ENCODE measurements at places on chromosomes 7 and 10.

DNA sequence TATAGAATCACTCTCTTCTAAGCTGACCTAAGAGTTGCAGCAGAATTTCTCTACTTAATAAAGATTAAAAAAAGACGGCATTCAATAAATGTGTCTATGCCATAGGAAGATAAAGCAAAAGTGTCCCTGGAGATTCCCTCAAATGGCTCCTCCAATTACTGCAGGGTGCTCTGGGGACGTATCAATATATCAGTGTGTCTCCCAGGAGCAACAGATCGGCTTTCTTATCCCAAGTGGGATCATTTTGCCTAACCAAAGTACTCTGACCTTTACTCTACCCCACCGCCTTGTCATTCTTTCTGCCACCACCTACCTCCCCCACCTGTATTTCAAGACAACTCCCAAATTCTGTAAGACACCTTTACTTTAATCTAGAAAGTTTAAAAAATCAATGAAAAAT lies 202.0 kb upstream of the SEMA3C start:
- DNase-seq, result no peak

- peak; percentile 66 for DNase-seq
Observed at GRCh38 chr7:964401-965231, 10.1 kb upstream of the ADAP1 start.

- DNase-seq, result no peak
Observed at GRCh38 chr10:119149729-119150128, 15.8 kb downstream of the SFXN4 start.

DNA sequence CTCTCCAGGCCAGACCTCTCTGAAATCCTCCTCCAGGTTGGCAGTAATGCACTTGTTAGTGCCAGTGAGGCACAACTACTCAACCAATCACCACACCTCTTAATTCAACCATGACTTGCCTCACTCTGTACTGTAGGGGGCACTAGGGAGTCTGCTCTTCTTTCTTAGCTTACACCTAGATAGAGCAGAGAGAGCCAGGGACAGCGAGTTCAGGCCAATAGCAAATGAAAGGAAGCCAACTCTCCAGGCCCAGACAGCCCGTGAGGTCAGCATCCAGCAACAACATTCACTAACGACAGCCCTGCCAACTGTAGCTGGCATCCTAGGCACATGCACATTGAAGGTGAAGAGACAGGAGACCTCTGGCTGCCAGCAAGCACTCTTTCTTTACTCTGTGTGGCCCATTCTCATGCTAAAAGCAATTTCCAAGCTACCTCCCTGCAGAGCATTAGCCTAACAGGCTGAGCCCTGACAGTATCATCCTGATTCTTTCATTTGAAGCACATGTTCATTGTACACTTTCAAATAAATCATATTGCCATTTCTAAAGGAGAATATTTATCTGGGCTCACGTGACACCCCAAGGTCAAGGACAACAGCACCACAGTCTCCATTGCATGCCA lies 136.3 kb downstream of the DPY19L1 start:
- DNase-seq, result no peak

- no peak for DNase-seq
Observed at GRCh38 chr10:75818552-75818951, 387.1 kb downstream of the LRMDA start.

GRCh38 chr7:119572132-119572531 lies 700.8 kb upstream of the KCND2 start:
- DNase-seq, result no peak

DNA sequence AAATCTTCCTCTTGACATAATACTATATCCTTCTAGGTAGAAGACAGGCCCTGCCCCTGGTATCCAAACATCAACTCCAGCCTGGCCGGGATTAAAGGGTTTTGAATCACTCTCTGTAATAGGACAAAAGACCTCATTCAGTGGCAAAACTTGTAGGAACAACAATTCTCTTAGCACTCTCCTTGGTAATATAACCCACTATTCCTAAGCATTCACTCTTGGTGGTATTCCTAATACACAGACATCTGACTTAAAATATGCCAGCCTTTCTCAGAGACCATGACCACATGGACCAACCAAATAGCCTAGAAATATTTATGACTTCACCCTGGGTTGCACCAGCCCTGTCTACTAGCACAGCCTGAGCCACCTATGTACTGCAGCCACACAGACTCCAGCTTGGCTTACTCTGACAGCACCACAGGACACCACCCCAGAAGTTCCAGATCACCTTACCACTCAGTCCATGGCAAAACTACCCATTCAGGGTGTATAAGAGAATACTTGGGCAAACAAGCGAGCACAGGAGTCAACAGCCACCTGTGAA lies 244.9 kb upstream of the NEBL start:
- DNase-seq, result no peak

DNA sequence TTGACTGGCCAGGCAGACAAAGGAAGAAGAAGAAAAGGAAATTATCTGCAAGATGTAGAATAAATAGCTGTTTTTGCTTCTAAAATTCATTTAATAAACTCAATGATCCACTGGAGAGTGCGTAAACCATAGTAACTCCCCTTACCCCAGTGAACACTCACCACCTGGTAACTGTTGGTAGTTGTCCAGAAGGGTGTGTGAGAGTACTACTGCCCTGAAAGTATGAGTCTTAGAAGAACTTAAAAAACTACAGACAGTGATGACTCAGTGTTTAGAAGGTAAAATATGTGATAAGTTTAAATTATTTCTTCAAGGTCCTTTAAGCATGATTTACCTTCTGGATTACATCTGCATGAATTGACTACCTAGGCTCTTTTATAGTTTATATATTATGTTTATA lies 53.0 kb upstream of the SEMA3A start:
- DNase-seq, result no peak

DNA sequence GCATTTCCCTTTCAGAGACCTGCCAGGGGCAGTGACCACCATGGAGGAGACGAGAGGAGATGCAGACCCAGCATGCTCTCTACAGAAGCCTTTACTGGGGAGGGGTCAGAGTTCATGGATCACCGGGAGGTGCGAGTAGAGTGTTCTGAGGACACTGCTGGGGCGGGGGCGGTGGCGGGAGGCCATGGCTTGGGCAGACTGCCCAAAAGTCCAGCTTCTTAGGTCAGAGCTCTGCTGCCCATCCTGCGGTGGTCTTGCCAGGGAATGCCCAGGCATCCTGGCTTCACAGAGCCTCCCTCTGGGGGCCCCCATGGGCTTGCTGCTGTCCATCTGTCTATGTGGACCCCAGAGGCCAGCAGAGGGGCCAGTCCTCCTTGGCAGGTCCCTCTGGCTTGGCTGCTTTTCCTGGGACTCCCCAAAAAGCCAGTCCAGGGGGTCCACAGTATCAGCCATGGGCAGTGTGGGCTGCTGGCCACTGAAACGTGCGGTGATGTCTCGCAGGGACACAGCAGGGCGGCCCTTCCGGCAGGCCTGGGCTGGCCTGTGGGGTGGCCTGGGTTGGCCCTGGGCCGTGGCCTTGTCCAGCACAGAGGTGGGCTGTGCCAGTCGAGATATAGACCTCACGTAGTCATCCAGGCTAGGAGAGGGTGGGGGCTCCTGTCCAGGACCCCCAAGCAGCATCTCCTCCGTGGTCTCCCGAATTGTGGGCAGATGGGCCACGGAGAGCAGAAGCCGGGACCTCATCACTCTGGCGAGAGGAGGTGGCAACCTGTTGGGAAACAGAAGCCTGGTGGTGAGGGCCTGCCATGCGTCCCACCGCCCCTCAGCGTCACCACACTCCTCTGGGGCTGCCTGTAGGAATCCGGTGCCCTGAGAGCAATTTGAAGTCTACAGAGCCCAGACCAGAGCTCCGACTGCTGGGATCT lies 1.1 kb downstream of the DEPP1 start:
- DNase-seq, result no peak

DNA sequence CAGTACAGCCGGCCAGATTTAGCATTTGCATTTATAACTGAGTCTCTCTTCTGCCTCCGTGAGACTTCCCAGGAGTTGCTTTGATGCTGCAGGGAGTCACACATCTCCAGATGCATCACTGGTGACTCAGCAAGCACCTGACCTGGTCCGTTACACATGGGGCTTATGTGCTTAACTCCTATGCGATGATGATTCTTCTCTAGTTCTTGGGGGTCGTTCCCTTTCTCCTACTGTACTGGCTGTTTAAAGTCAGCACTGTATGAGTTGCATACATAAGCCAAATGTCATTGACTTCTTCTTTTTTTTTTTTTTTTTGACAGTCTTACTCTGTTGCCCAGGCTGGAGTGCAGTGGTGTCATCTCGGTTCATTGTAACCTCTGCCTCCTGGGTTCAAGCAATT lies 13.0 kb upstream of the AKR1E2 start:
- DNase-seq, result peak; percentile 15

GRCh38 chr10:67696029-67696428 lies at the start of gene CTNNA3:
Gene CTNNA3 (minus strand): TSS chr10:67696195.
- no peak for DNase-seq

GRCh38 chr7:42272793-42273665 lies 36.0 kb upstream of the GLI3 start:
- no peak for DNase-seq

DNA sequence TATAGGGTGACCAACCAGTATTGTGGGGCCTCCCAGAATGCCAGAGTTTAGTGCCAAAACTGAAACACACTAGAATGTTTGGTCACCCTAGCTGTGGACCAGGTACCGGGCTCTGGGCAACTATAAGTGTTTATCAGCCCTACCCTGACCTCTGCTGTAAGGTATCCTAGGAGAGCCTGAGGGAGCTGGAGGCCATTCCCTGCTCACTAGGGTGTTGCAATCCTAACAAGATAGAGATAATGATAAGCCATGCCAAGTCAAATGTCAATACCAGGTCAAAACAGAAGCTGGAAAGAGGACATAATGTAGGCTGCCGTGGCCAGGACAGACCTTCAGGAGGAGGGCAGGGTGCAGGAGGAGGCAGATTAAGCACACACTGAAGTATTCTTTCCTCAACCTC lies 151.8 kb downstream of the KCNMA1 start:
- DNase-seq, result no peak

- no peak for DNase-seq
Observed at GRCh38 chr7:157502701-157503111, 165.9 kb downstream of the DNAJB6 start.

DNA sequence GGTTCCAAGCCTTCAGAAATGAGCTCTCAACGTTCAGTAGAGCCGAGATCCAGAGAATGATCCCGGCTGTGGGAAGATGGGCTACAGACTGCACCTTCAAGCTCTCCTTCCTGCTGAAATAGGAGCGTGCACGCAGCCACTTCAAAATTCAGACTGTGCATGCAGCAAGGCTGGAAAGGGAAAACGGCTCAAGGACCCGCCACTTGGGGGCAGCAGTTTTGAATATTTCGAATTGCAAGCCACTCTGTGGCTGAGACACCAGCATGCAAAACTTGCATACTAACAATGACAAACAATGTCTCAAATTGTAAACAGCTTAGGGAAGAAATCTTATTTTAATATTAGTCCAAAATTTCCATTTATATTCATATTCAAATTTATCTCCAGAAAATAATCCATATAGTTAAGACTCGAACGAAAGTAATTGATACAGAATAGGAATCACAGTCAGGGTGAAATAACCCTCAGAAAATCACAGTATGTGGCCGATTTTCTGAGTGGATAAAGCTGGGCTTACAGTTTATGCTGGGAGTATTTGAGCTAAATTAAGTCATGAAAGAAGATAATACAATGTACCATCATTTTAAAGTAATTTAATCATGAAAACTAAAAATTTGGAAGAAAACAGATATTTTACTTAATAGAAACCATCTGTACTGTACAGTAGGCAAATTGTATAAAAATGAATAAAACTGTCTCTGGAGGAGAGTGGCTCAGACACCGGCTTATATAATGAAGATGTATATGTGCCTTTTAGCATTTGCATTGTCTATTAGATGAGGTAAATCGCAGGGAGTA lies 137.9 kb upstream of the MKI67 start:
- DNase-seq, result no peak

DNA sequence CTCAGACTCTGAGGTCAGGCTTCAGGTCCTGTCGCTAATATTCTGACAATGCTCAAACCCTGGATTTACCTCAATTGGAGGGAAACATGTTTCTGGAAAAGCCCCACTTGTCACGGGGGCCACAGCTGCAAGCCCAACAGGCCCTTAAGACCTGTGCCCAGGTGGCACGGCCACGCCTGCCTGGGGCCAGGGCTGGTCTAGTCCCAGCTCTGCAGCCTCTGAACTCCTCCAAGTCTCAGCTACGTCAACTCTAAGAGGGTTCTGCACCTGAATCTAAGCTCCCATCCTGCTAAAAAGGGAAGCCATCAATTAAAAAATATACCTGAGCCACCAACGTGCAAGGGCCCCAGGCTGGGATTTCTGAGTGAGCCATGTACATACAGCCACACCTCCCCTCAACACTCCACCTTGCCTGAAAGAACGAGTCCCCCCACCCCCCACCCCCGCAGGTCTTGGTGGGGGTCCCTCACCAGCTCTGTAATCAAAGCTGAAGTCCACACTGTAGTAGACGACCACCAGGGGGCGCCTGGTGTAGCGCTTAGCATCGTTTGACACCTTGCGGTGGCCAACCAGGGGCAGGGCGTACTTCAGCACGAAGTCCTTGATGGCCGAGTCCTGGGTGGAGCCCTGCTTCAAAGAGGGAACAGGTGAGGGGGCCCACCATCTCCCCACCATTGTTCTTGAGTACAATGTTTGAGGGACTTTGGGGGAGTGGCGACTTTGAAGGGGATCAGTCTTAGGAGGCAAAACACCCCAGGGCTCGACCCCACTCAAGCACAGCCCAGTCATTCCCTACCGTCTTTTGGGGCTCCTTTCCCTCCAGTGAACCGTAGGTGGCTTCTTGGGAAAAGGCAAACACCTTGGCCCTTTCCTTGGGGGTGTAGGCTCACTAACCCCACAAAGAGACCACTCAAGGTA lies 22.6 kb downstream of the PDIA4 start:
- no peak for DNase-seq

DNA sequence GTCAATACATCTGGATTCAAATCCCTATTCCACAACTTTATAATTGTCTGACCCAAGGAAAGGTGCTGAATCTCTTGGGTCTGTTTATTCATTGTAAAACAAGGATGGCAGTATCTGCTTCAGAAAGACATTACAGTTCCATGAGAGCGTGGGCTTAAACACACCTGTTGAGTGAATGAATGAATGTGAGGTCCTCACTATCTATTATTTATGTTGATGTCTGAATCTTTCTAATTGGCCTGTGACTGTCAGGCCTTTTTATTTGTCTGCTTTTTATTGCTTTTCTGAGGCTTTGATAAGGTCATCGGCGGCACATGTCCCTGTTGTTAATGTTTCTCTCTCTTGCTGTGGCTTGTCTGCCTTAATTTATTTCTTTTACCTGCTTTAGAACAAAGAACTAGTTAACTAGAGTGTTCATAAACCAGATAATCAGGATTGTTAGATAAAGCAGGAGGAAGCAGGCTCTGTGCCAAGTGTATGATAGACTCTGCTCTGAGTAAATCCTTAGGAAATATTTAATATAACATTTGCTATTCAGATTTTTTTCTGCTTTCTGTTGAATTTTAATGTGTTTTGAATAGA lies 42.3 kb upstream of the CYCS start:
- no peak for DNase-seq

- DNase-seq, result no peak
Observed at GRCh38 chr10:119104654-119105015, 722 bp downstream of the DENND10 start.

- no peak for DNase-seq
Observed at GRCh38 chr7:1566687-1567048, 3.2 kb downstream of the PSMG3 start.
